ENCODE measurements at places on chromosomes 5 and 9. TPM values are rescaled to one million over a fixed set of nuclear protein-coding genes. Genes with fewer than 3 reads are reported as not detected.

The AIF1L gene
- total RNA-seq, result 0.72 TPM

The IL7R gene
- total RNA-seq, result 64.1 TPM

The FOXI1 gene
- not detected for total RNA-seq

The ANKDD1B gene
- total RNA-seq, result 0.40 TPM

The CFAP157 gene
- total RNA-seq, result not detected

The PRLR gene
- not detected for total RNA-seq

The HAND1 gene
- not detected for total RNA-seq

The GFPT2 gene
- total RNA-seq, result not detected

The CCDC192 gene
- total RNA-seq, result not detected

The LIFR gene
- total RNA-seq, result 0.12 TPM

The SLC34A3 gene
- total RNA-seq, result not detected

The IRX1 gene
- not detected for total RNA-seq

The FAM81B gene
- total RNA-seq, result not detected

The TSLP gene
- total RNA-seq, result 0.42 TPM

The PCDHB14 gene
- not detected for total RNA-seq

The CDO1 gene
- 0.82 TPM for total RNA-seq

The CER1 gene
- not detected for total RNA-seq
